OCI-LY7 (cell line): ENCODE measurements at places on chromosomes 3 and 15.

DNA sequence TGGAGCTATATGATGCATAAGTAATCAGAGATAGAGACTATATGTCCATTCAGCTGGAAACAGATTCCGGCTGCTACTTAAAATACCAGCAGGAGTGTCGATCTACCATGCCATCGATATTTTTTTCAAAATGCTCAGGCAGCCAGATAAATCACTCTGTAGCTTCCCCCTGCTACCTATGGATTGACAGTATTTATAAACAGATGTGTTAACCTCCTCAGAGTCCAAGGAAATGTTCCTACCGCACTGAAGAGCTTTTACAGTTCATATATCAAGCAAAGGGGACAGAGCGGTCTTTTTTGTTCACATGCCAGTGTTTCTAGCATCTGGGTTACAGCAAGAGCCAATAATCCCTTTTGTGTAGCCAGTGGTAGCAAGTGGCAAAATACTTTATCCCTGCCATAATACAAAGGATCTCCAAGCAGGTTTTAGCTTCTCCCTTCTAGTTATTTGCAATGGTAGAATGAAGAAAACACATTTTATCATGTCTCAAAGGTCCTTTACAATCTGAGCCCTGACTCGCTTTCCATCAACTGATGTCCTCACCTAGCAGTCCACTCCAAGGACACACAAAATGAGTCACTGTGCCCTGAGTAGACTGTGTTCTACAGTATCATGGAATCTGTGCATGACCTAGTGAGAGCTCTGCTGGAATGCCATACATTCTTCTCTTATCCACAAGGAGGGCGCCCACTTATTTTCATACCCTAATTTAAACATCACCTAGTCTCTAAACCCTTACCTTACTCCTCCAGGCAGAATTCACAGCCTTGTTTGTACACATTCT is 507.0 kb downstream of the TBL1XR1 start:
- DNase-seq = no peak

DNA sequence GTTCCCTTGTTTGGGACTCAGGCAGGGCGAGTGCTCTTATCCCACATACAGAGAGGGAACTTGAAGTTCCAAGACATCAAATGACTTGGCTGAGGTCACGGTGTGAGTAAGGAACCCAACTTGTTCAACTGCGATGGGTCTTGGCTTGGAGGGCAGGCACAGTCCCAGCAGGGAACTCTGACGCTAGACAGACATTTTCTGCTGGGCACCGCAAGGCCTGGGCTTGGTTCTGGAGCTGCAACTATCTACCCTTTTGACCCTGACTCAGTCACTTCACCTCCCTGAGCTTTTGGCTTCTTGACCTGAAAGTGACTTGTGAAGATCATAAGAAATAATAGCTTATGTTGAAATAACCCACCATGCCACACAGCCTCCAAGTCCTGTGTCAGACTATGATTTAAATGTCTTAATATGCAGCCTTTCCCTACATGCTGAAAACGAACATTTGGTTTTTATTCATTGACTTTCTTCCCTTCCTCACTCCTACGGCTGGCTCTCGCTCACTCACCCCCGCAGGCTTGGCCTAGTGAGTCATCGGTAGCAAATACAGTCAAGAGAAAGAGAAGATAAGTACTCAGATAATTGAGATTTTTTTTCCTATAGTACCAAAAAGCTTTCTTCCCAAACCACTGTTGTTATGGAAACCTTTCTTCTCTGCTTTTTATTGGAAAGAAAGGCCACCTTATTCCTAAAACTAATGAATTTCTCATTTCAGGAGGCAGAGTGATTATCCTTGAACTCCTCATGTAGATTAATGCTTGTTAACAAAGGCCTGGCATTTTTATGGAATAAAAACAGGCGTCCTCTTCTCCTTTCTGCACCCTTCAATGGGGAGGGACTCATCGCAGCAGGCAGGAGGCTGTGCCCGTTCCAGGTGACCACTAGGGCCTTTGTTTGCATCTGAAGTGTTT is 178.4 kb downstream of the ATP10A start:
- no peak for DNase-seq

GRCh38 chr15:61079529-61079928 is 149.6 kb downstream of the RORA start:
- no peak for DNase-seq

GRCh38 chr3:149319750-149320149 is 13.7 kb downstream of the TM4SF18 start:
- no peak for DNase-seq

GRCh38 chr3:141553055-141553454 is 66.2 kb downstream of the RASA2 start:
- no peak for DNase-seq

DNA sequence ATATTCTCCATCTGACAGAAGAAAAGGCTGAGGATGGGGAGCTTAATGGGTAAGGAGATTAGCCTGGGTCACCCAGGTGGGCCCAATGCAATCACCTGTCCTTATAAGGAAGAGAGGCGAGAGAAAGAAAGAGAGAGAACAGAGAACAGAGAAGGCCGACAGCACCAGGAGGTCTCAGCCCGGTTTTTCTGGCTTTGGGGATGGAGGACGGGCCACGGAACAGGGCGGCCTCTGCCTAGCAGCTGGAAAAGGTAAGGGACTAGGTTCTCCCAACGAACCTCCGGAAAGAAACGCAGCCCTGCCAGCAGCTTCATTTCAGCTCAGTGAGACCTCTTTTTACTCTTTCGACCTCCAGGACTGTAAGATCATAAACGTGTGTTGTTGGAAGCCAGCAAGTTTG is 196.0 kb upstream of the LYSMD4 start:
- no peak for DNase-seq

DNA sequence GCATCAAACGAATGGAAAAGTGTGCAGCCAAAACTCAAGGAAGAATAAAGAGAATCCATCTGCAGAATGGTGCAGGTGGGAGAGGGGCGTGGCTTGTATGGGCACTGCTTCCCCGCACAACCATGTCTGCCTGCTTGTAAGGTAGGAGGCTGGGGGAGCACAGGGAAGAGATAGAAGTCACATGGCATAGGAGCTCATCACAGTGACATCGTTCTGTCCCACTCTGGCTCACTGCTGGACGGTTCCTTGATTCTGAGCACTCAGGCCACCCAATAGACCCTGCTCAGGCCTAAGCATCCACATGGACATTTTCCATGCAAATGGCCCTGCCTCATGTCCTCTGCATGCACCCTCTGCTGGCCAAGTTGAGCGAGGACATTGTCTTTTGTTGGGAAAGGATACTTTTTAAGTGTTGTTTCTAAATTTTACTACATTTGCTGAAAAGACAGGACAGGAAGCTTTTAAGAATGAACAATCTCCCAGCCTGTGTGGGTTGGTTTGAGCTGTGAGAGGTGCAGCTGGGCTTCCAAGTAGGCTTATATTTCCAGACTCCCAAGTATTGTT is 3.1 kb downstream of the MYLK start:
- DNase-seq = no peak

DNA sequence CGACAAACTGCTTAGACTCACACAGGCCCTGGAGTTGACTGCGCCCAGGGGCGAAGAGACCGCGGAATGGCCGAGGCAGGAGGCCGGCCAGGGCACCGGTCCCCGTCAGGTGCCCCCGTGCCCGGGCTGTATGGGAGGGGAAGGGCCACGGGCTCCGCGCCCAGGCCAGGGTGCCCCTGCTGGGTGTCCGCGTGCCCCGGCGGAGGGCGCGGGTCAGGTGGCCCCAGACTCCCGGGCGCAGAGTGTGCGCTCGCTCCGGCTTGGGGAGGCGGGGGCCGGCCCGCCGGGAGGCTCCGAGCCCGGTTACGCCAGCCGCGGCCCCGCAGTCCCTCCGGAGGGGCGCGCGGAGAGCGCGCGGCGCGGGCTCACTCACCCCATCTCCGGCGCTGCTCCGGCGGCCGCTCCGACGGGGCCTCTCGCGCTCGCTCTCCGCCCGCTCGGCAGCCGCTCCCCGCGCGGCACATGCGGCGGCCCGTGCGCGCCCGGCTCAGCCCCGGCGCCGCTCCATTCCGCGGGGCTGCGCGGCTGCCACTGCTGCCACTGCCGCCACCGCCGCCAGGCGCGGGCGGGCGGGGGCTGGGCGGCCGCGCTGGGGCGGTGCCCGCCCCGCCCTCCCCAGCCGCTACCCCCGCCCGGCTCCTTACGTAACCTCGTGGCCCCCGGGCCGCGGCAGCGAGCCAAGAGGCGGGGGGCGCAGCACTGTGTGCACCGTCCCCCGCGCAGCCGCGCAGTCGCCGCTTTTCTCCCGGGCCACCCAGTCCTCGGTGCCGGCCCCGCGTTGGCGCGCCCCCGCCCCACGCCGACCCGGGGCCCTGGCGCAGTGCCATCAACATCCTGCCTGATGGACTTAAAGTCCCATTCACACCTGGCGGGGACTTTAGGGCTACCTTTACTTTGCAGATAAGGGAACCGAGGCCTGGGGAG is at the start of gene HOMER2:
TSS of gene HOMER2 (minus strand) at position 563 of the 924 bp plus-strand sequence. CDS start at position 378, 185 bp downstream.
- DNase-seq = no peak
